Activated T-cell treated with anti-CD3 and anti-CD28 coated beads, Interleukin-2, amount 50 U/mL, for 48 hours (primary cell): ENCODE measurements at places on chromosomes 3 and 15.

DNA sequence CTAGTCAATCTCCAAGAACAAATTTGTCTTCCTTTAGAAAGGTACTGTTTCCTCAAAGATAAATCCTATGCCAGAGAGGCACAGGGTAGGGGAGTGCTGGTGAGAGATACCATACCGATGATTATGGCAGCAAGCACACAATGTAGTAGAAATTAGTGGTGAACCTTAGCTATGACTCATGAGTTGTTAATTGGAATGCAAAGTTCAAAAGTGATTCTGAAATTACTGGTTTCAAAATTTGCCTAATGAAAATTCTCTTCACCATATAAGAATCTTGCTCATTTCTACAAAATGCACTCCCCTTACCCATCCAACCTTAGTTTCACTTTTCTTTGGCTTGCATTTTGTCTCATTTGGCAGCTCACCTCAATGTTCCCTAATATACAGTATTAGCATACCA is 139.5 kb upstream of the SLC2A2 start:
- DNase-seq, result no peak

- no peak for DNase-seq
Observed at GRCh38 chr15:85335193-85335942, 45.0 kb upstream of the AKAP13 start.

DNA sequence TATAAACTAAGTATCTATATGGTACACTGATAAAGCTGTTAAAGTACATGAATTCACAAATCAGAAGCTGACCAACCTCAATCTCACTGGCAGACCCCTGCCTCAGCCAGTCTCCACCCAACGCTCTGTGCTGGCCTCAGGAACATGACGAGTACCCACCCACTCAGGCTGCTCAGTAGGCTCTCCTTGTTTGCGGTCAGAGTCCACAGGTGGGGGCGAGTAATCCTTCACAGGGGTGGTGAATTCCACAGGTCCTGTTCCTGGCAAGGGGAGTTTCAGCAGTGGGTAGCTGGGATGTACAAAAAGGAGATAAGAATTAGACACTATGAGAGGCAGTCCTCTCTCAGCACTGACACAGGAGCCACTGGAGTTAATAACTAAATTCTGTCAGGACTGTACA is 40.9 kb downstream of the SCAP start:
- DNase-seq, result no peak

DNA sequence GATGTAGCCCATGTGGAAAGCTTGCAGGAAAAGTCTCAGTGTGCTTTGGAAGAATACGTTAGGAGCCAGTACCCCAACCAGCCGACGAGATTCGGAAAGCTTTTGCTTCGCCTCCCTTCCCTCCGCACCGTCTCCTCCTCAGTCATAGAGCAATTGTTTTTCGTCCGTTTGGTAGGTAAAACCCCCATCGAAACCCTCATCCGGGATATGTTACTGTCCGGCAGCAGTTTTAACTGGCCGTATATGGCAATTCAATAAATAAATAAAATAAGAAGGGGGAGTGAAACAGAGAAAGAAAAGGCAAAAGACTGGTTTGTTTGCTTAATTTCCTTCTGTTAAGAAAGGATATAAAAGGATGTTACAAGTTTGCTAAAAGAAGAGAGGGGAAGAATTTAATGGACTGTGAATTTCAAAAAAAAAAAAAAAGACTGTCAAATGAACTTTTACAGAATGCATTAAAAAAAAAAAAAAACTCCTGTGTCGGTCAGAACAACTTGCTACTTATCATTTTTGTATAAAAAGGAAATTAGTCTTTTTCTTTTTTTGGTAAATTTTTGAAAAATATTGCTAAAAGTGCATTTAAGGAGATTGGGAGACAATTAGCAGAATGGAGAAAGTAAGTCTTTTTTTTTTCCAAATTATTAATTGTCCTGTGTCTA is 7.0 kb downstream of the NR2F2 start:
- DNase-seq, result no peak

DNA sequence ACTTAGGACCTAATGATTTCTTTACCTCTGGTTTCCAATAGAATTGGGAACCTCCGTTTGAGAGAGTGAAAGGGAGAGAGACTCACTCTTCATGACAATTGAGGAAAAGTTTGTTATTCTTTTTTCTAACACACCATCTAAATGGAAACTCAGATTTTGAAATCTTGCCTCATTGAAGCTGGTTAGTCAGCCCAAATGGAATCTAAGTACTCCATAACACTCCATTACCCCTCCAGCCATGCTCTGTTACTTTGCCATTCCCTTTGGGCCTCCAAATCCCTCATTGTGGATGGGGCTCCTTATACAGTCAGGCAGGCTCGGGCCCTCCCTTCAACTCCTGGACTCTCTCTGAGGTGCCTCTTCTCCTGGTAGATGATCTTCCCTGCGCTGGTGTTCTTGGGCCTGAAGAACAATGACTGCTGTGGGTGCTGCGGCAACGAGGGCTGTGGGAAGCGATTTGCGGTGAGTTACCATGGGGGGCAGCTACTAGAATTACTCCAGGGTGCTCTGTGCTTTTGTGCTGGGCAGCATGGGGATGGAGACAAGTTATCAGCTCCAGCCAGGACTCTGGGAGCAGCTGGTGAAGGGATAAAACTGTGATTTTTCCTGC is 1.1 kb downstream of the TM4SF4 start:
- no peak for DNase-seq

GRCh38 chr3:38150780-38151528 is 12.5 kb downstream of the MYD88 start:
- DNase-seq, result no peak

DNA sequence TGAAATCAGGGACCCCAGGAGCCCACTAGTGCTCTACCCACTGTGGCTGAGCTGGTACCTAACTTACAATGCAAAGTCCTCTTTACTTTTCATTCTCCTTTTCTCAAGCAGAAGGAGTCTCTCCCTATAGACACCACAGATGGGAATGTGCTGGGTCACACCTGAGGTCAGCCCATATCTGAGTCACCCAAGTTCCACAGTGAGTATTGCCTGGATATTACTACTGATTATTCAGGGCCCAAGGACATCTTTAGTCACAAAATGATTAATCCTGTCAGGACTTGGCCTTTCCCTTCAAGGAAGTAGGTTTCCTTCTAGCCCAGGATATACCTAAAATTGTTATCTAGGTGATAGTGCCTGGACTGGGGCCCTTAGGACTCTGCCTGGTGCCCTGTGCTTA is 1305.2 kb downstream of the SI start:
- DNase-seq, result no peak

- no peak for DNase-seq
Observed at GRCh38 chr3:2784627-2785026, 325.5 kb downstream of the IL5RA start.

- no peak for DNase-seq
Observed at GRCh38 chr3:13883681-13884080, 3.8 kb upstream of the WNT7A start.
